AG20443 (cell line): ENCODE measurements at places on chromosomes 6 and 20.

GRCh38 chr20:2114990-2115681 lies 13.5 kb downstream of the STK35 start:
- DNase-seq, result no peak

DNA sequence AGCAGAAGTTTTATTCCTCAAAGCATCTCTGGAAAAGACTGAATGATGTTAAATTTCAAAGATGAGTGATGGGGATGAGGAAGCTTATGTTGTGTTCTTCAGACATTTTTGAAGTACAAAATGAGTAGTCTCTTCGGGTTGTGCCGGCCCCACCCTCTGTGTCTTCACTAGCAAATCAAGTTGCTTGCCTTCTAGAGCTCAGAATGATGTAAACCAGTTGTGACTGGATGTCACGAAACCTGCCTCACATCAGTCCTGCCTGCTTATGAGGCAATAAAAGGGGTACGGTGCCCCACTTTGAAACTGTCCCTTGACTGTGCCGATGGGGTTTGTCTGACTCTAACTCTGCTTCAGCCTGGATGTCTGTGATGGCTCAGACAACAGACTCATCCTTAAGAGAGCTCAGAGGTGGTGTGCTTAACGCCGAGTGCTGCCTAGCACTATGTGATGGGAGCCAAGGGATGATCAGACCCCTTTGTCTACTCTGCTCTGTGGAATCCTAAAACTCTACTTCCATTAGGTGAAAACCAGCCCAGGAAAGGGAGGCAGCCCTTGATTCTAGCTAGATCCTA lies 19.0 kb downstream of the TOMM34 start:
- DNase-seq, result no peak

DNA sequence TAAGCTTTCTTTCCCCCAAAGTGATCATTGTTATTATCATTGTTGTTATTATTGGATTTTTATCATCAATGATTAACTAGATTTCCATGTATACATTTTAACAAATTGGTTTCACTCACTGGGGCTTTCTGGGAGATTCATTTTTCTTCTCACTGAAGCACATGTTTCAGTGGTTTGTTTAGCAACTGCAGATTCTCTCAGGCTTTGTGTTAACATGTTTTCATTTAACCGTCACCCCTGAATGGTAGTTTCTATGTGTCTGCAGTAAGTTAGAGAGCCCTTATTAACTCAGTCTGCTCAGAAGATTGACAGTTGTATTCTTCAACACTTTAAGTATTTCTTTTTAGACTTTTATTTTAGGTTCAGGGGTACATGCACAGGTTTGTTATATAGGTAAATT lies 12.4 kb downstream of the ZKSCAN4 start:
- no peak for DNase-seq

GRCh38 chr6:14903176-14904038 lies 342.5 kb upstream of the JARID2 start:
- DNase-seq, result no peak
